H9 (cell line): ENCODE measurements at places on chromosomes 5 and 9. TPM values are rescaled to one million over a fixed set of nuclear protein-coding genes. Genes with fewer than 3 reads are reported as not detected.

Gene NEUROG1
- not detected in 2 replicates for total RNA-seq

Gene LCP2
- 0.09 TPM in 1 of 2 replicates, not detected in the other for total RNA-seq

Gene IL33
- not detected in 2 replicates for total RNA-seq

Gene CDH18
- total RNA-seq: 0.61 TPM in 1 of 2 replicates, not detected in the other

Gene LRRC19
- not detected in 2 replicates for total RNA-seq

Gene MARCOL
- total RNA-seq: not detected in 2 replicates

- no peak overlapping the region for H3K4me3 ChIP-seq
- H3K36me3 ChIP-seq: peaks cover 4% of the 10 kb centered on the region; the same call in 2 of the 3 replicates
- H3K4me1 ChIP-seq: no peaks in the 10 kb centered on the region; the same call in 1 of the 2 replicates
- no peak overlapping the region for H3K27ac ChIP-seq
- DNase-seq: no peak
These were observed 12.6 kb downstream of the JAK2 start for GRCh38 chr9:4997631-4998030.

DNA sequence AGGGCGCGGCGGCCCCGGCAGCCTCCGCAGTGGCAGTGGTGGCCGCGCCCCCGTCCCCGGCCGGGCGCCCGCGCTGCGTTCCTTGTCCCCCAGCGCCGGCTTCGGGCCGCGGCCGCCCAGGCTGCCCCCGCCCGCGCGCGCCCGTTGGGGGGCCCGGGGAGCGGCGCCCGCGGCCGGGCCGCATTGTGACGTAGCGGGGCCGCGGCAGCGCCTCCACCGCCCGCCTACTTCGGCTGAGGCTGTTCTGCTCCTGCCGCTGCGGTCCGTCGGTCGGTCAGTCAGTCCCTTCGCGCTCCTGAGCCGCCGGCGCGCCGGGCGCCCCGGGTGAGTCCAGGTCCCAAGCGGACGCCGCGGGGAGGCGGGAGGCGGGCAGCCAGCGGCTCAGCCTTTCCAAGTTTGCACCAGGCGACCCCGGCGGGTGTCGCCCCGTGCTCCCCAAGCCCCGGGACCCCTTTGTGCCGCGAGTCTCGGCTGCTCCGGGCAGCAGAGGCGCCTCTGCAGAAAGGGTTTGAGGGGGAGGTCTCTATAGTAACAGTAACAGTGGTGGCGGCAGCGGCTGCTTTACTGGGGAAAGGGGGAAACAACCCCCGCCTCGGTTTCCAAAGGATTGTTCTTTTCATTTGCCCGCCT, at the start of gene SNCAIP:
Gene SNCAIP (plus strand): TSS at position 277 of the 630 bp plus-strand sequence. CDS start 78,898 bp downstream, outside the sequence.
- H3K4me1 ChIP-seq: peaks cover 3% of the 10 kb centered on the region; the same call in 1 of the 2 replicates
- H3K27me3 ChIP-seq: peaks cover 12% of the 10 kb centered on the region
- peak within 1 kb of the TSS; percentile 77 for H3K4me3 ChIP-seq
- DNase-seq: peak; percentile 66
- no peak within 1 kb of the TSS for H3K27ac ChIP-seq

GRCh38 chr5:169606279-169606678, 22.7 kb downstream of the SPDL1 start:
- peaks cover 6% of the 10 kb centered on the region; the same call in 2 of the 3 replicates for H3K36me3 ChIP-seq
- H3K4me3 ChIP-seq: no peak overlapping the region
- H3K27me3 ChIP-seq: no peaks in the 10 kb centered on the region
- H3K4me1 ChIP-seq: no peaks in the 10 kb centered on the region

DNA sequence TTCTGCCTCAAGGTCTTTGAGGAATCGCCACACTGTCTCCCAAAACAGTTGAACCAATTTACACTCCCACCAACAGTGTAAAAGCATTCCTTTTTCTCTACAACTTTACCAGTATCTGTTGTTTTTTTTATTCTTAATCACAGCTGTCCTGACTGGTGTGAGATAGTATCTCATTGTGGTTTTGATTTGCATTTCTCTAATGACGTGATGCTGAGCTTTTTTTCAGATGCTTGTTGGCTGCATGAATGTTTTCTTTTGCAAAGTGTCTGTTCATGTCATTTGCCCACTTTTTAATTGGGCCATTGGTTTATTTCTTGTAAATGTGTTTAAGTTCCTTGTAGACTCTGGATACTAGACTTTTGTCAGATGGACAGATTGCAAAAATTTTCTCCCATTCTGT, 400.0 kb downstream of the DEPDC1B start:
- no peak overlapping the region for H3K4me3 ChIP-seq
- no peaks in the 10 kb centered on the region for H3K27me3 ChIP-seq
- H3K4me1 ChIP-seq: no peaks in the 10 kb centered on the region
- no peak for DNase-seq

- H3K4me3 ChIP-seq: no peak overlapping the region
- H3K27ac ChIP-seq: no peak overlapping the region
- H3K27me3 ChIP-seq: no peaks in the 10 kb centered on the region
- H3K4me1 ChIP-seq: no peaks in the 10 kb centered on the region
- no peaks in the 10 kb centered on the region for H3K36me3 ChIP-seq
- DNase-seq: peak; percentile 49
These were observed 98.5 kb downstream of the SYK start for GRCh38 chr9:90900130-90900529.

- no peaks in the 10 kb centered on the region for H3K27me3 ChIP-seq
- DNase-seq: no peak
- H3K4me1 ChIP-seq: no peaks in the 10 kb centered on the region
- peaks cover 12% of the 10 kb centered on the region for H3K36me3 ChIP-seq
- H3K27ac ChIP-seq: no peak overlapping the region
- no peak overlapping the region; the same call in 2 of the 3 replicates for H3K4me3 ChIP-seq
These were observed 221.0 kb downstream of the ADCY2 start for GRCh38 chr5:7616897-7617296.

GRCh38 chr5:91263898-91264297, 119.2 kb downstream of the ARRDC3 start:
- no peaks in the 10 kb centered on the region for H3K4me1 ChIP-seq
- H3K36me3 ChIP-seq: no peaks in the 10 kb centered on the region
- no peak for DNase-seq

GRCh38 chr9:2729721-2730120, 12.4 kb downstream of the KCNV2 start:
- H3K4me3 ChIP-seq: no peak overlapping the region
- no peaks in the 10 kb centered on the region for H3K27me3 ChIP-seq
- DNase-seq: no peak
- H3K36me3 ChIP-seq: no peaks in the 10 kb centered on the region; the same call in 1 of the 3 replicates

DNA sequence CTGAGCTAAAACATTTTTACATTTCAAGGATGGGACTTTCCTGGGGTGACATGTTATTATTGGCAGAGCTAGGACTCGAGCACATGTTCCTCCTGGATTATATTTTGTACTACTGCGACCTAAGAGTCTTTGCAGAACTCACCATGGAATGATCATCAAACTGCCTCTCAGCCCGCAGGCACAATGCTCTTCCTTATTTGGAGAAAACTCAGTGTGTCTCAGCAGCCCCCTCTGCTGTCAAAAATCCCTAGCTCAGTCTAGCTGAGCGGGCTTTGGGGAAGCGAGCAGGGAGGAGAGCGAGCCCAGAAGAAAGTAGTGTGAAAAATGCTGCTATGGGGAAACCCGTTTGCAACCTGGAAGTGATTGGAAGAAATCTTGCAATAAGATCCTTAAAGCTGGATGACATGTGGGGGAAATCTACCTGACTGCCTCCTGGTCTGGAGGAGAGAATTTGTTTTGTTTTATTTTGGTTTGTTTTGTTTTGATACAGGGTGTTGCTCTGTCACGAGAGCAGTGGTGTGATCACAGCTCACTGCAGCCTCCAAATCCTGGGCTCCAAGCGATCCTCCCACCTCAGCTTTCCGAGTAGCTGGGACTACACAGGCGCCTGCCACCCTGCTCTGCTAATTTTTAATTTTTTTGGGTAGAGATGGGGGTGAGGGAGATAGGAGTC, 89.9 kb upstream of the CLINT1 start:
- no peak overlapping the region for H3K27ac ChIP-seq
- DNase-seq: peak; percentile 96
- H3K27me3 ChIP-seq: no peaks in the 10 kb centered on the region
- H3K4me3 ChIP-seq: no peak overlapping the region
- H3K36me3 ChIP-seq: no peaks in the 10 kb centered on the region
- H3K4me1 ChIP-seq: peaks cover 2% of the 10 kb centered on the region; the same call in 1 of the 2 replicates
